T-helper 2 cell treated with Interferon-gamma antibody and Interleukin-4, amounts not matched to agents 5 μg/mL and 100 μg/mL, for 36 hours (primary cell): ENCODE measurements at places on chromosomes 5 and 9.

DNA sequence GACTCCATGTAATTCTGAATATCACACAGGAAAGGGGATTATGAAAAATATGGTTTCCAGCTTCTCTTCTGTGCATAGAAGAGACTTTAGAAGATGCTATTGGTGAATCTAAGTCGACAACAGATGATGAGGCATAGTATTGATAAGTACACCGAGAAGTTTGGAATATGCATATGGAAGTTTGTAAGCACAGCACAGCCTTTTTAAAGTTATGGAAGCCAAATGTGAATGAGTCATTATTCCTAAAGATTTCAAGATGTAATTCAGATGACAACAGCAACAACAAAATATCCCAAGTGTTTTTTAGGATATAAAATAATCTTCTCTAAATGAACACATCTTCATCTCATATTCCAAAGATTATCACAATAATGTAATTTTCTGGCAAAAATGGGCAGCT lies 1723.3 kb downstream of the EFNA5 start:
- no peak overlapping the region for H3K27ac ChIP-seq
- no peaks in the 10 kb centered on the region for H3K27me3 ChIP-seq
- no peaks in the 10 kb centered on the region for H3K4me1 ChIP-seq
- DNase-seq, result no peak
- no peaks in the 10 kb centered on the region for H3K36me3 ChIP-seq

GRCh38 chr5:20833081-20833627 lies 845.2 kb upstream of the CDH18 start:
- H3K27me3 ChIP-seq, result no peaks in the 10 kb centered on the region
- no peak overlapping the region for H3K4me3 ChIP-seq
- no peaks in the 10 kb centered on the region for H3K36me3 ChIP-seq
- H3K27ac ChIP-seq, result no peak overlapping the region
- DNase-seq, result no peak
- H3K4me1 ChIP-seq, result no peaks in the 10 kb centered on the region

- H3K4me3 ChIP-seq, result no peak overlapping the region
- peaks cover 15% of the 10 kb centered on the region for H3K27me3 ChIP-seq
Observed at GRCh38 chr5:133681896-133682295, 69.6 kb upstream of the FSTL4 start.

DNA sequence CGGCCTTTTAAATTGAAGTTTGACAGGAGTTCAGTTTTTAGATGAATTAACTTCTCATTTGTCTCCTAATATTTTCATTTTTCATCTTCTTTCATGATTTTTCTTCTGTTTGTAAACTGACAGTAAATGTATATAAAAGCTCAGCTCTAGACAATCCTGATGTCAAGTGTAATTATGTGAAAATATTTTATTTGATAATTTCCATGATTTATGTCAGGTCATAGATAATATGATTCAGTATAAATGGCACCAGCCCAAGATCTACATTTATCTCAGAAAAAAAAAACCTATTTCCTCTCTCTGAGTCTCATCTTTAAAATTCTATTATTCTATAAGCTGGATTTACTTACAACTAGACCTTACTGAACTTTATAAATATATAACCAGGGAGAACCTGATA lies 115.7 kb downstream of the MUSK start:
- no peak overlapping the region for H3K27ac ChIP-seq
- no peaks in the 10 kb centered on the region for H3K36me3 ChIP-seq
- H3K27me3 ChIP-seq, result no peaks in the 10 kb centered on the region
- DNase-seq, result no peak
- no peaks in the 10 kb centered on the region for H3K4me1 ChIP-seq

DNA sequence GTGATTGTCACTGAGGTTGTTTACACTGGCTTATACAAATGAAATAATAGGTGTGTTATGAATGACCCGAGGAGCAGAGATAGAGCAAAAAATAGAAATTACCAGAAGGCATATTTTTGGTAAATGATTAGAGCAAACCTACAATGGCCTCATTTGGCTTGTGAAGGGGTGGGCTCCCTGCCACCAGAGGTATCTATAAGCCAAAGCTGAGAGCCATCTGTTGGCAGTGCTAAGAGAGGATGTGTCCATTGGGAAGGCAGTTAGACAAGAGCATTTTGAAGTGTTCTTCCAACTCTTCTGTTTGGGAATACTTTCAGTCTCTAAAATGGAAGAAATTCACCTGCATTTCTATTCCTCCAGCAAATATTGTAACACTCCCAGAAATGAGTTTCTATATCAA lies 10.6 kb downstream of the NIPAL4 start:
- no peak for DNase-seq
- peaks cover 19% of the 10 kb centered on the region for H3K4me1 ChIP-seq
- H3K4me3 ChIP-seq, result no peak overlapping the region
- H3K36me3 ChIP-seq, result peaks cover 51% of the 10 kb centered on the region
- no peak overlapping the region for H3K27ac ChIP-seq

DNA sequence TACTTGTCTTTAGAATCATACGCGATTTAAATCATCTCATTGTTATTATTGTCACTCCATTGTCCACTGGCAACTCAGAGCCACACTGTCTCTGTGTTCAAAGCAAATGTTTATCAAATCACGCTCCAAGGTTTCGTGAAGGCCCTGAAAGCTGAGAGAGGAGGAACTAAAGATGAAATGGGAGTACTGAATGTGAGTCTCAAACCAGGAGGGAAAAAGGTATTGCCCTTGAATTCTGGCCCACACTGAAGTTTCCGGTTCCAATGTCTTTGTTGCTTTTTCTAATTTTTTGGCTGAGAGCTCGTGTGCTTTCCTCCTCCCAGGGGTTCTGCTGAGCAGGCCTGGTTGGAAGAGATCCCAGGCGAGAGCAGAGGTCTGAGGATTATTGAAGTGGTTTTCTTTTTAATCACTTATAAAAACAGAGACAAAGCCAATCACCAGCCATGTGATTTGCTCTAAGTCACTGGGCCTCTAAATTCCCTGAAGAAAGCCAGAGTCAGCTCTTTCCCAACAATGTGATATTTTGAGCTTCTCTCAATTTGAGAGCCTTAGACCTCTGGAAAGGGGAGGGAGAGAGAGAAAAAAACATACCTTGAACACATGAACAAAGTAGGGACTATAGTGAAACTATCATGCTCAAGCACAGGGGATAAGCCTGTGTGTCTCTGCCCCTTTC lies 420.8 kb upstream of the GRAMD2B start:
- H3K27ac ChIP-seq, result no peak overlapping the region
- H3K27me3 ChIP-seq, result no peaks in the 10 kb centered on the region
- no peak for DNase-seq
- H3K36me3 ChIP-seq, result no peaks in the 10 kb centered on the region

DNA sequence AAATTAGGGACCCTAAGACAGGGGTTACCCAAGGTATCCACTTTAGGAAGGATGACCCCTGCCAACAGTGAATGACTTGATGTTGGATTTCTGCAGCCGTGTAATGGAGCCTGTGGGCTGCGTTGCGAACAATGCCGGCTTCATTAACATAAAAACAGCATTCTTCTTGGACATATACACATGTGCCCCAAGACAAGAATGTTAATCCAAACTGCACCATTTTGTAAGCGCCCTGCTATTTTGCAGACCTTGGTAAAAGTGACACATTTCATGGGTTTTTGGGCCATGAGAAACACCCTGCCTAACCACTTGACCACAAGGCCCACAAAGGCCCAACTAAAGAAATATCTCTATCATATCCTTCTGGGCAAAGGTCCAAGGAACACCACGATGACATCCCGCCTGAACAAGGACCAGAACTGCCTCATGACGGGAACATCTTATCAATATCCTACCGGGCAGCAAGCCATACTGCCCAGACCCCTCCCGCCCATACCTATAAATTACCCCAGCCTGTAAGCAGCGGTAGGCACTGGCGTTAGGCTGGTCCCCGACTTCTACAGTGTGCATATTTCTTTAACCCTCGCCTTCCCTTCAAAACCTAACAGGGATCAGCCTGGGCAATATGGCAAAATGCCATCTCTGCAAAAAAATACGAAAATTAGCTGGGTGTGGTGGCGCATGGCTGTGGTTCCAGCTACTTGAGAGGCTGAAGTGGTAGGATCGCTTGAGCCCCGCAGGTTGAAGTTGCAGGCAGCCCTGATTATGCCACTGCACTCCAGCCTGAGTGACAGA lies 9.7 kb upstream of the PDCD1LG2 start:
- no peak overlapping the region for H3K27ac ChIP-seq
- DNase-seq, result no peak
- no peak overlapping the region for H3K4me3 ChIP-seq
- no peaks in the 10 kb centered on the region for H3K4me1 ChIP-seq
- H3K27me3 ChIP-seq, result no peaks in the 10 kb centered on the region

DNA sequence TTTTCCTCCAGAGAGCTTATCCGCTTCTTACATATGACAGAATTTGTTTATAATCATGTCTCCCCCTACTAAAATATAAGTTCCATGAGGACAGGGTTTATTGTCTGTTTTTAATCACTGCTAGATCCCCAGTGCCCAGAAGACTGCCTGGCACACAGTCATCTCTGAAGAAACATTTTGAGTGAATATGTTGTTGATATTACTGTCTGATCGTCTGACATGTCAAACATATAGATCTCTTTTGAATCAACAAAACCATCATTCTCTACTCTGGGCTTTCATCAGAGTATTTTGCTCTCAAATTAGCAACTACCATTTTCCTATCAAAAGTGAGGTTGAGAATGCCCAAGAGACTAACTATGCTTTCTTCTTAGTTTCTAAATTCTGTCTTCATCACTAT lies 67.3 kb upstream of the SHISAL2B start:
- no peak for DNase-seq
- H3K27me3 ChIP-seq, result peaks cover 7% of the 10 kb centered on the region
- no peaks in the 10 kb centered on the region for H3K4me1 ChIP-seq
- H3K27ac ChIP-seq, result no peak overlapping the region

GRCh38 chr5:36571401-36572042 lies 34.9 kb upstream of the SLC1A3 start:
- DNase-seq, result no peak
- H3K27me3 ChIP-seq, result no peaks in the 10 kb centered on the region
- no peaks in the 10 kb centered on the region for H3K36me3 ChIP-seq
- H3K4me1 ChIP-seq, result no peaks in the 10 kb centered on the region

- no peaks in the 10 kb centered on the region for H3K36me3 ChIP-seq
- no peak for DNase-seq
- no peak overlapping the region for H3K4me3 ChIP-seq
Observed at GRCh38 chr5:82466986-82467561, 188.9 kb upstream of the RPS23 start.

- DNase-seq, result no peak
- H3K27me3 ChIP-seq, result peaks cover 20% of the 10 kb centered on the region
- H3K4me3 ChIP-seq, result no peak overlapping the region
- no peak overlapping the region for H3K27ac ChIP-seq
- H3K4me1 ChIP-seq, result peaks cover 8% of the 10 kb centered on the region
- H3K36me3 ChIP-seq, result no peaks in the 10 kb centered on the region
Observed at GRCh38 chr9:87742813-87743428, 17.0 kb downstream of the CTSL start.

GRCh38 chr5:177440211-177440989 lies 6.2 kb upstream of the PRR7 start:
- no peak overlapping the region for H3K4me3 ChIP-seq
- no peaks in the 10 kb centered on the region for H3K27me3 ChIP-seq
- peak overlapping the region; percentile 57 for H3K27ac ChIP-seq
- peak; percentile 41 for DNase-seq
- peaks cover 30% of the 10 kb centered on the region for H3K4me1 ChIP-seq

DNA sequence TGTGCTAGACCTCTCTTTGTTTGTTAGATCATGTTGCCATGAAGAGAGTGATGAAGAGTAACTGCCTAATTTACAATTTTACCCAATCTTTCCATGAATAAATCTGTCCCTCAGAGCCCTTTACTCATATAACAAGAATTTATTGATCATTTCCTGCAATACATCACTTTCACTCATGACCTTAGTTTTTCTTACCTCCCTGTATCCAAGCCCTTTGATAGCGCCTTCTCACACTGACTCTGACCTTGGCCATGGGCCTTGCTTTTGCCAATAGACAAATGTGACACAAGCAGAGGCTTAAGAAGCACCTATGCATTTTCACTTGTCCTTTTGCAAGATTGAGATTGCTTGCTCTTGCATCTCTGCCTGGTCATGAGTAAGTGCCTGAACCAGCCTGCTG lies 288.1 kb downstream of the NNT start:
- no peak overlapping the region for H3K27ac ChIP-seq
- H3K4me3 ChIP-seq, result no peak overlapping the region
- H3K27me3 ChIP-seq, result no peaks in the 10 kb centered on the region
- H3K36me3 ChIP-seq, result no peaks in the 10 kb centered on the region
- no peak for DNase-seq
- H3K4me1 ChIP-seq, result no peaks in the 10 kb centered on the region

DNA sequence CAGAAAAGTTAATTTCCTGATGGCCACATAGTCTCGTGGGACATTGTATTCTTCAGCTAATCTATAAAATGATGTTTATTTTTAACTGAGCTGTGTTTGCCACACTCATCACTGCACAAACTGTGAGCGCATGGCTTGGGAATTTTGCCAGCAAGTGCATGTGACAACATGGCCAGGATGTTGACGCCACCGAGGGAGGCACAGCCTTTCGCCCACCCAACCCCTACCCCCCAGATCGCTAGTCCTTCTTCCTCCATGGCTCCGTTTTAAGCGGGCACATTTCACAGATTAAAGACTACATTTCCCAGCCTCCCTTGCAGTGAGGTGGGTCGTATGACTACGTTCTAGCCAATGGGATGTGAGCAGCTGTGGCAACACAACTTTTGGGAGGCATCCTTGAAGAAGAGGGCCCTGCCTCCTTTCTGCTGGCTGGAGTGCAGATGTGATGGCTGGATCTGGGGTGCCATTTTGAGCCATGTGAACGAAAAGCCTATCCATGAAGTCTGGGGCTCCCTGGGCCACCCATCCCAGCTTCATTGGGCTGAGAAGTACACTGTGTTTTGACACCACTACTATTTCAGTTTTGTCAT lies 7.9 kb downstream of the NRARP start:
- H3K36me3 ChIP-seq, result no peaks in the 10 kb centered on the region
- peaks cover 3% of the 10 kb centered on the region for H3K4me1 ChIP-seq
- peaks cover 35% of the 10 kb centered on the region for H3K27me3 ChIP-seq
- peak overlapping the region; percentile 34 for H3K4me3 ChIP-seq
- H3K27ac ChIP-seq, result no peak overlapping the region
- no peak for DNase-seq

DNA sequence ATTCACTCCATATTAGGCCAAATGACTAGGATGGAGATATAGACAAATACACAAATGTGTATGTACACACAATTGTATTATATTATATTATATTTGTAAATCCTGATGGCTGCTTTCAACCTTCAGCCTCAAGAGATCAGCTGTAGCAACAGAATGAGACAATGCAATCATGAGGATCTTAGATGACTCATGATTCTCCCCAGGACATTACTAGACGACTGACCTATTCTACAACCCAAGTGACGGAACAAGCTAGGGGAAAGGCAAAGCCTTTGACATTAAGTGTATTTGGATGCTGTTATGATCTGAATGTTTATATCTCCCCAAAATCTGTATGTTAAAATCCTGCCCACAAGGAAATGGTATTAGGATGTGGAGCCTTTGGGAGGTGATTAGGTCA lies 66.5 kb downstream of the COX7C start:
- H3K4me1 ChIP-seq, result no peaks in the 10 kb centered on the region
- no peak overlapping the region for H3K27ac ChIP-seq
- DNase-seq, result no peak
- no peak overlapping the region for H3K4me3 ChIP-seq
- no peaks in the 10 kb centered on the region for H3K36me3 ChIP-seq
